ENCODE measurements at places on chromosomes 12 and 14. TPM values are rescaled to one million over a fixed set of nuclear protein-coding genes. Genes with fewer than 3 reads are reported as not detected.

PTPRR gene
- total RNA-seq: not detected

ZFP36L1 gene
- 180 TPM for total RNA-seq

KLHL33 gene
- total RNA-seq: not detected

- no peak for DNase-seq
Measured at GRCh38 chr12:5716976-5717375, 228.1 kb downstream of the ANO2 start.

DNA sequence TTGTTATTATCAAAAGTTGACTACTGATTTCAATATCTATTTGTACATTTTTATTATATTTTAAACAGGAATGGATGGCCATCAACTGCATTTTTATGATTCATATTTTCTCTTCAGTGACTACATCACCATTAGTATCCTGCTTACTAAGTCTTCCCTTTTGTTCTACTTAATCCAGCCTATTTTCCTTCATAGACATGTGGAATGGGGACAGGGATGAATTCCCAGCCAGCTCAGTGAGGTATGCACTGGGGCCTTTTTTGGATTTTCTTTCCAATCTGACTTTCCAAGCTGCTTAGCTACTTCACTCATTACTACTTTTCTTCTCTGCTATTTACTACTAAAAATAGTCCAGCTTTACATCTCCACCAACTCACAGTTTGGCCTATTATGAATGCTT is 38.4 kb downstream of the AKAP6 start:
- DNase-seq: no peak

Measured in chondrocyte (in vitro differentiated cells).